NCI-H1048 (cell line): ENCODE measurements at places on chromosomes 13 and 19.

- no peak for DNase-seq
Measured at GRCh38 chr13:47277774-47278173, 380.9 kb upstream of the HTR2A start.

DNA sequence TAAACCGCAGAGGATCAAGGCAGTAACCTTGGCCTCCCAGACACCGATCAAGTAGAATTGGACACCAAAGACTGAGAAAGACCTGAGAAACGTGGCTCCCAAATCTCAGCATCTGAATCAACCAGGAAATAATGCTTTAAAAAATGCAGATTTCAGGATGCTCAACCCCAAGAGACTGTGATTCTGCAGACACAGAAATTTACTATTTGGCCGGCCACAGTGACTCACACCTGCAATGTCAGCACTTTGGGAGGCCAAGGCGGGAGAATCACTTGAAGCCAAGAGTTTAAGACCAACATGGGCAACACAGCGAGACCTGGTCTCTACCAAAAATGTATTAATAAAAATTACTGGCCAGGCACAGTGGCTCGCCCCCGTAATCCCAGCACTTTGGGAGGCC lies 6.2 kb downstream of the ABCC4 start:
- no peak for DNase-seq

- no peak for DNase-seq
Measured at GRCh38 chr13:21529146-21529893, 70.2 kb upstream of the ZDHHC20 start.

DNA sequence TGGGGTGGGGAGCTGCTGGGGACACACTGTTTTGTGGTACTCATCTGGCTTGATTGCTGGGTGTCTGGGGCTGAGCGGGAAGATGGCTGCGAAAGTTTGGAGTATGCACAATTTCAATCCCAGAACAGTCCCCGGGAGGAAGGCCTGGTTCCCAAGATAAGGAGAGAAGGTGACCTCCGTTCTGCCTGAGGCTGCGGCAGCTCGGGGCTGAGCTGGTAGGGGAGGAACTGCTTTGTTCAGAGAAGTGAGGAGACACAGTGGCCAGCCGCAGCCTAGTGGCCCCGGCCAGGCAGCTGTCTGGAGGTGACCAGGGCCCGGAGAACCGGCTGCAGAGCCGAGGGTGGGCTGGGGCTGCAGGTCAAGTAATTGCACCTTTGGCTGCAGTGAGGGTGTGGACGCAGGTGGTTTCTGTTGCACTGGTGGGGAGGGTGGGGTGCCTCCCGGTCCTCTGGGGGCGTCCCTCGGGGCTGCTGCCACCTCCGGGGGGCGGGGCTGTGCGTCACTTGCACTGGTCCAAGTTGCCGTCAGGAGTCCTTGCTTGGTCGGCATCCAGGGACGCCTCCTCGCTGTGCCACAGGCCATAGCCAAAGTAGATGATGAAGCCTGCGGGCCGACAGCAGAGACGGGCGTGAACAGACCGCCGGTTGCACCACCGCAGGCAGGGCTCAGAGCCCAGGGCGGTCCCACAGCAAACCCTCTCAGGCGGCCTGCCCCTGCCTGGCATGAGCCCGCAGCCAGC lies 81.3 kb downstream of the SLC7A1 start:
- DNase-seq: no peak

GRCh38 chr13:31956980-31957644 lies 74.5 kb upstream of the FRY start:
- DNase-seq: no peak

- DNase-seq: no peak
Measured at GRCh38 chr19:51325161-51325976, 13.9 kb downstream of the IGLON5 start.
